Activated CD4-positive, alpha-beta T cell treated with anti-CD3 and anti-CD28 coated beads, Interleukin-2, Interleukin-6, amounts not matched to agents 100 ng/mL and 50 ng/mL, durations not matched to agents 16 hours and 8 hours (primary cell): ENCODE measurements at places on chromosomes 7 and 10.

GRCh38 chr7:29839302-29839701, 33.0 kb downstream of the WIPF3 start:
- no peak for DNase-seq

DNA sequence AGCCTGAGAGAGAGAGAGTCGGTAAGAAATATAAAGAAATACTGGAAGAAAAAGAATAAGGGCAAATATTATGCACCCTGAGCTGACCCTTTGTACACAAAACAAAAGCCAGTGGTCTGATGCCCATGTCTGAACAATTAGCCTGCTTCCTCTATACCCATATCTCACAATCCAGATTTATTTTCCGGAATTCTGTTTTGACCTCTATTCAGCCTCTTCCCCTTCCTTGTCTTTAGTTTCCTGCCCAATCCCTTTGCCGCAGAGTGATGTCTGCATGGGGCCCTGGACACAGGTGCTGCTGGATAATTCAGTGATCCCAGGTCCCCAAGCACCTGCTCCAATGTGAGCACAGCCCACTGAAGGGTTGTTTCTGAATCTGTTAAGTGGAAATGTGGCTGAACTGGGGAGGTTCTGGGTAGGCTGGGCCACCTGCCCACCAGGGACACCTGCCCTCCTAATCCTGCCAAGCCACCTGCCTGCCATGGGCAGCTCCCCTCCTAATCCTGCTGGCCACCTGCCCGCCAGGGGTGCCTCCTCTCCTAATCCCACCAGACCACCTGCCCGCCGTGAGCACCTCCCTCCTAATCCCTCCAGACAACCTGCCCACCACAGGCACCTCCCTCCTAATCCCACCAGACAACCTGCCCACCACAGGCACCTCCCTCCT, 23.0 kb downstream of the ADGRA1 start:
- no peak for DNase-seq

- no peak for DNase-seq
Observed at GRCh38 chr10:14356921-14357320, 26.2 kb upstream of the FRMD4A start.

DNA sequence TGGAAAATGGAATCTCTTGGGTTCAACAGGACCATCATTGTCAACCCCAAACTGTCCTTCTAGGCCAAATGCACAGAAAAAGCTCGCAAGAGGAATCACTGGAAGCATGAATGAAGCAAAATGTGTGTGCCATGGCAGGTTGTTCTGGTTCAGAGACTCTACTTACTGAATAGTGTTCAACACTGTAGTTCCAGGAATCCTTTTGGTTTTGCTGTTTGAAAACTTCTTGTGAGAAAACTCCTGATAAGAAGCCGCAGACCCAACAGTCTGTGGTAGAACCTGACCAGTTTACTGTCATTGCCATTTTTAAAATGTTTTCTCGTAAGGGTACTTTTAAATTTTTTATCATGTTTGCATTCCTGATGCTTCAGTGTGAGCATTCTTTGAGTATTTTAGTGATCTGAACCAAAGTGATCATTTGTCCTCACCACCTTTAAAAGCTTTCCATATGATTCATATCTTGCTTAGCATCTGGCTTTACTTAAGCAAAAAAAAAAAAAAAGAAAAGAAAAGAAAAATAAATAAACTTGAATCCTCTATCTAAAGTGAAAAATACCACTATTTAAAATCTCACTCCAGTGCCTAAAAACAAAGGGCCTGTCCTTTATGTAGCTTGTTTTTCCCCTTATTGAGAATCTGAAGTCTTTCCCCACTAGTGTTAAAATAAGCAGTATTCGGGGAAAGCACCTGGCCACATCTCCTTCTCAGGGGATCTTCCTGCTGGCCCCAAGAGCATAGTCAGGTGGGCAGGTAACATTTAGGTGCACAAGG, 92.4 kb downstream of the WNT2 start:
- DNase-seq, result no peak

GRCh38 chr7:151299940-151300645, 41.5 kb upstream of the NUB1 start:
- no peak for DNase-seq

DNA sequence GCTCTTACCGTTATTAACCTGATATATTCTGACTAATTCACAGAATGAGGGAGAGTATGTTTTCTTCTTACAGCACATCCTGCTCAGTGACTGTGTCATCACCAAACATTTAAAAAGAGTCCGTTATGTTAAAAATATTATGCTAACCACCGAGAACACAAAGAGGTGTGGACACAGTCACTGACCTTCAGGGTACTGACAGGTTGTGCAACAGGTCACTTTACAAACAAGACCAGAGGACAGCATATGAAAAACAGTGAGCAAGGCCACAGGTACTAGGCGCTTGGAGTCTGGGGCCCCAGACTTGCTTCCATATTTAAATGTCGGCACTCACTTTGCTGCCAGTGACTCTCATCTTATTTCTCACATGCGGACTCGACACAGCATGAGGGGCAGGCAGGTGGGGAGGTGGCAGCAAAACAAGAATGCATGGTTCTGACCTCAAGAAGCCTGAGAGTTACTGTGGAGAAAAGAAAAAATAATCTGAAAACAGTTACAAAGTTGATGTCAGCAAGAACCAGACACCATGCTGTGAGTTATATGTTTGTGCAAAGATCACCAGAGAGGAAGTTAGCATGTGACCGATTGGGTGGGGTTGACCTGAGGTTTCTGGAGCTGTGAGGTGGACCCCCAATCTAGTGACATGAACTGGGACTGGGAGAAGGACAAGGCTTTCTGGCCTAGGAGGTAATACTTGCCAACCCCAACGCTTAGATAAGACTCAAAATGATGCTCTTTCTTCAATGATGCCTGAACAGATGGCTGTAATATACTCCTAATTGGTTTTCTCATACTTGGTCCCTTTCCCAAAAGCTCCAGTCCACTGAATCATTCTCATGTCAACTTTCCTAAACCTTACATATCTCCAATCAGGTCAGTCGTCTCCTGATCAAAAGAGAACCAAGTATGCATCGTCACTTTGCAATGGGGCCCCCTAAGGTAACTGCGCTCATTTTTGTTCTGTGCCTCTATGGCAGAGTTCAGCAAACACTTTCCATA, 102.4 kb downstream of the HIPK2 start:
- peak; percentile 51 for DNase-seq

- no peak for DNase-seq
Observed at GRCh38 chr10:13813550-13813949, 226.8 kb downstream of the PRPF18 start.

DNA sequence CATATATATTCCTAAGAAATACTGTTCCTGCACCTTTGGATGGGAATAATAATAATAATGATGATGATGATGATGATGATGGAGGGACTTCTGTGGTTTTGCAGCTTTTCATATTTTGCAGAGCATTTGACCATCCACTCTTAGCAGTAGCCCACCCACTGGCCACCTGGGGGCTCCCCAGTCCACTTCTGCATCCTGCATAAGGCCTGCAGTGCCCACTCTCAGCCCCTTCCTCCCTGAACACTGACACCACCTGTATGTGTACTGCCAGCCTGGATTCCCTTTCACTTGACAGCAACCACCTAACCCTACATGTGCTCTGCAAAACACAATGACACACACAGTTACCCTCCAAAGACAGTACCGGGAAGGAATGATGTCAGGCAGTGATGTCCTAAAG, 131.4 kb downstream of the ADAM12 start:
- DNase-seq, result no peak

DNA sequence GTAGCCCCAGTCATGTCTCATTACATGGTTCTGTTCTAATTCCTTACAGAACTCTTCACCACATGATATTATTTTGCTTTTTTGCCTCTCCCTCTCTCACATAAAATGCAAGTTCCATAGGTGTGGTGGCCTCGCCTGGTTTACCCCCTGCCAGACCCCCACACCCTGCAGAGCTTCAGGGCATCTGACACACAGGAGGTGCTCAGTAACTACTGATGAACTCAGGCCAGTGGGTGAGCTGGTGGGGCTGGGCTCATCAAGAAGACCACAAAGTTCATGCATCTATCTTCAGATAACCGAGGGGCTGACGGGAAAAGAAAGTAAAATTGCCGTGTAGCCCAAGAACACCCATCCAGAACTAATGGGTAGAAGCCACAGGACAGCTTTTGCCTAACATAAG, 253.1 kb downstream of the GRID1 start:
- no peak for DNase-seq

GRCh38 chr7:126574276-126575250, 678.2 kb downstream of the GRM8 start:
- no peak for DNase-seq

DNA sequence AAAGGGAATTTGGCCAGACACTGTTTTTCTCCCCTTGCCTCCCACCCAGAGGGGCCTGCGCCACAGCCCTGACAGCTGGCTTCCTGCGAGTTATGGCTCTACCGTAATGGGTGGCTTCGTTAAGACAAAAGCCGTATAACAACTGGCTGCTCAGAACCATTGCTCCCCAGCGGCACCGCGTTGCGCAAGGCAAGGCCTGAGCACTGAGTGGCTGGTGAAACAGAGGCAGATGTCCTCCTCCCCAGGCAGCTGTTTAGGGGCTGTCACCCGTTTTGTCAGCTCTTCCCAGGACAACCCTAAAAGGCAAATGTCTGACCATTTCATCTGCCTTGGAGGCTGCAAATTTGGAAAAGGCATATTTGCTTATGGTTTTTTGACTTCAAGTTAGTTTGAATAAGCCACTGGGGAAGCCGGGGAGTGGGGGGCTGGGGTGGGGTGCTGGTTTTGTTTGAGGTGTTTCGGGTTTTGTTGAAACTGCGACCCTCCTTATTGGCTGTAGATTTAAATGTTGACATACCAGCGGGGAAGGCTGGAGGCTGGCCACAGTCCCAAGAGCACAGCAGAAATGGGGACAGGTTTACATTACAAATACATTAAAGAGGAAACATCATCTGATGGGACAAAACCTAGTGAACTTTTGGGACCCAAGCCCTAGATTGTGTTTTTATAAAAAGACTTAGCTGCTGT, 681 bp upstream of the SPOCK2 start:
- peak; percentile 69 for DNase-seq

DNA sequence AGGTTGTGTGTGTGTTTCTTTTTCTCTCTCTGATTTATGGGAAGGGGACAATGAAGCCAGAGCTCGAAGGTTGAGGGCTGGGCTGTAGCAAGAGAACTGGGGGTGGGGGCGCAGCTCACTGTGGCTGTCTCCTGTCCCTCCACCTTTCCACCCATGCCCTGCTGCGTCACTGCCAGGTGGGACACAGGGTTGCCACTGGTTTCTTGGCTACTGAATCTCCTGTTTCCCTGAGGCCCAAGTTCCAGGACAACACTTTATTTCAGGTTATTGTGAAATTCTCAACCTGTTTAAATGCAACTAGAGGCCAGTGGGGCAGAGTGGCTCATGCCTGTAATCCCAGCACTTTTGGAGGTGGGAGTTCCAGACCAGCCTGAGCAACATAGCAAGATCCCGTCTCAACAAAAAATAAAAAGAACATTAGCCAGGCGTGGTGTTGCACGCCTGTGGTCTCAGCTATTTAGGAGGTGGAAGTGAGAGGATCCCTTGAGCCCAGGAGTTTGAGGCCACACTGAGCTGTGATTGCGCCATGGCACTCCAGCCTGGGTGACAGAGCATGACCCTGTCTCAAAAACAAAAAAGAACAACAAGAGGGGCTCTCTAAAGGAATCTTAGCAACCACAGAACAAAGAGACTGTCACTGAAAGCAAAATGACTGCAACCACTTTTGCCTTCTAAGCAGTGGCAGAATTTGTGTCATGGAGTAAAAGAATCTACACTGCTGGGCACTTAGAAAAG, 22.6 kb downstream of the TBATA start:
- DNase-seq, result no peak

- peak; percentile 19 for DNase-seq
Observed at GRCh38 chr7:158975526-158976467, 119.4 kb downstream of the DYNC2I1 start.

DNA sequence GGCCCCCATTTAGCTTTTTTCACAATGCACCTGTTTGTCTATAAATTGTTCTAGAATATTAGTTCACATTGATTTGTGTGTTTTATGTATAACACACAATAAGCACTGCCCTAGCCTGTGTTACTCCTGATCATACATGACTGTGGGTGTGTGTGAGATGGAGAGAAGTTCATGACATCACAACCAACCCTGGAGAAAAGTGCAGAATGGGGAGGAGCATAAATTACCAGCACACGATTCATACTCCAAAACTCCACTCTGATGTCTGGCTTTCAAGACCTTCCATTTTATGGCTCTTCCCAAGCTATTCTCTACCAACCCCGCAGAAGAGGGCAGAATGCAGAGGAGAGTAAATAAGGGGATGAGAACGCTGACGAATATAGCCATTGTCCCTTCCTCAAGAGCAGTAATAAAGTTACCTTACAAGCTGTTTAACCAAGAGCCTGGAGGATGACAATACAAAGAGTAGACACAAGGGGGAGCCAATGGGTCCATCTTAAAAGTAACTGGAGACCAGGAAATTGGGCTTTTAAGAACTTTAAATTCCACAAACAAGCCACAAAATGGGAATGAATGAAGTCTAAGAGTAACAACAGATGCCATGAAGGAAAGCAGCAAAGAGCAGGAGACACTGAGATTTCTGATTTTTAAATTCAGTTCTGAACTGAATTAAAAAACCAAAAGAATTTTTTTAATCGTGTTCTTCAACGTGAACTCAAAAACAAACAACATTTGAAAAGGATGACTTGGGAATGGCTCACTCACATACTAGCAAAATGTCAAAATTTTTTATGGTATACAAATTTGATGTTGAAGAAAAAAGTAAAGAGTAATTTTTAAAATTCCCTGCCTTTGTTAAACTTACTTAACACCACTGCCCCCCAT, 159.6 kb downstream of the PARD3 start:
- peak; percentile 61 for DNase-seq

DNA sequence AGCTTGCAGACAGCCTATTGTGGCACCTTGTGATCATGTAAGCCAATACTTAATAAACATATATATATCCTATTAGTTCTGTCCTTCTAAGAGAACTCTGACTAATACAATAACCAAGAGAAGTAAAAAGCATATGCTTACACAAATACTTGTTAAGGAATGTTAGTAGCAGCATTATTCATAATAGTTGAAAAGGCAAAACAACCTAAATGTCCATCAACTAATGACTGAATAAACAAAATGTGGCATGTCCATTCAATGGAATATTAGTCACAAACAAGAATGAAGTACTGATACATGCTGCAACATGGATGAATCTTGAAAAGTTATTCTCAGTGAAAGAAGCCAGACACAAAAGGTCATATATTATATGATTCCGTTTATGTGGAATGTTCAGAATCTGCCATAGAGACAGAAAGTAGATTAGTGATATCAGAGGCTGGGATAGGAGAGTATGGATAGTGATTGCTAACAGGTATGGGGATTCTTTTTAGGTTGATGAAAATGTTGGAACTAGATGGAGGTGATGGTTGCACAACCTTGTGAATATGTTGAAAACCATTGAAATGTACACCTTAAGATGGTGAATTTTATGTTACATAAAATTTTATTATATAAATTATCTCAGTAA, 112.5 kb upstream of the UNC5B start:
- DNase-seq, result no peak

- no peak for DNase-seq
Observed at GRCh38 chr7:43878867-43879266, 9.6 kb upstream of the MRPS24 start.

- no peak for DNase-seq
Observed at GRCh38 chr7:69373171-69374043, 224.9 kb upstream of the AUTS2 start.
